ENCODE measurements at places on chromosomes 12 and 14.

DNA sequence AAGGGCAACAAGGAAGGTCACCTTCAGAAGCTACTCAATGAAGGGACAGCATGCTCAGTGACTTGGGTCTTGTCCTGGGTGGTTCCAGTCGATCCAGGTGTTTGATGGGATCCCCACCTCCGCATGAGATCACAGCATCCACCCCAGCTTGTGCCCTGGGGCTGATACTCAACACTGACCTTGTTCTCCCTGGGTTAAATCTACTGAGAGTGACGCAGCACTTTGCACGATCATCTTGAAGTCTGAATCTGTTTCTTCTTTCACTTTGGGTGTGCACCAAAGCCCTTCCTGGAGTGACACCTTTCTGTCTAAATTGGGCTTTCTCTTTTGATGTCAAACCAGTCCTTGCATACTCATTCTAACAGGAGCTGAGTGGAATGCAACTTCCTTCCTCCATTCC lies 13.8 kb downstream of the NOS1 start:
- no peaks in the 10 kb centered on the region for H3K27me3 ChIP-seq
- DNase-seq: no peak
- H3K36me3 ChIP-seq: no peaks in the 10 kb centered on the region
- H3K27ac ChIP-seq: no peak overlapping the region
- H3K4me1 ChIP-seq: no peaks in the 10 kb centered on the region

- no peaks in the 10 kb centered on the region for H3K4me1 ChIP-seq
- H3K4me3 ChIP-seq: no peak overlapping the region
- no peak overlapping the region for H3K27ac ChIP-seq
These were observed 71.9 kb downstream of the NTF3 start for GRCh38 chr12:5503774-5504173.

- H3K27me3 ChIP-seq: no peaks in the 10 kb centered on the region
- H3K4me1 ChIP-seq: peaks cover 62% of the 10 kb centered on the region
- no peak for DNase-seq
These were observed 68.9 kb downstream of the SUSD6 start for GRCh38 chr14:69680297-69680696.

DNA sequence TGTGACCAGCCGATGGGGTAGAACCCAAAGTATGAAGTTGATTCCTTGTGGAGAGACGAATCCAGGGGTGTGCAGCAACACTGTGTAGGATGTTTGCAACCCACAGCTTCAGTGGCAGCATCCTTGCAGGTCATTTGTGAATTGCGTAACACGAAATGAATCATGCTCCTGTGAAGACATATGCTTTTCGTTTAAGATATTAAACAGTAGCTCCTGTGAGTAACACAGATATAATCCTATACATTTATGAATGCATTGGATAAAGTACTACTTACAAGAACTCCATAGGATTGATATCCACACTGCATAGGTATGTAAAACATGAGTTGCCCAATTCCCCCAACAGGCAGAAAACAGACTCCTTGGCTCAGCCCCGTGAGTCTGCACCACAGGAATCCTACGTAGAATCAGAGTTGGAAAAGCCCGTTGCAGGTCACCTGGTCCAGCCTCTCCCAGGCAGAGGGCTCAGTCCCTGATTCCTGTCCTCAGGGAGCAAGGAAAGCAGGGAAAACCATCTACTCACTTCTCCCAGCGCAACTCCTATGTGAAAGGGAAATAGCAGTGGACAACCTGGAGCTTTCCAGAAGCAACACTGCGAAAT lies 75.8 kb downstream of the GPATCH2L start:
- H3K36me3 ChIP-seq: no peaks in the 10 kb centered on the region
- H3K27ac ChIP-seq: no peak overlapping the region
- no peak overlapping the region for H3K4me3 ChIP-seq
- H3K4me1 ChIP-seq: no peaks in the 10 kb centered on the region
- no peak for DNase-seq
- H3K27me3 ChIP-seq: no peaks in the 10 kb centered on the region

- peak overlapping the region; percentile 55 for H3K4me3 ChIP-seq
- DNase-seq: peak; percentile 70
- peaks cover 16% of the 10 kb centered on the region for H3K36me3 ChIP-seq
- H3K4me1 ChIP-seq: peaks cover 82% of the 10 kb centered on the region
These were observed 7.0 kb upstream of the RPS26 start for GRCh38 chr12:56034586-56035332.

DNA sequence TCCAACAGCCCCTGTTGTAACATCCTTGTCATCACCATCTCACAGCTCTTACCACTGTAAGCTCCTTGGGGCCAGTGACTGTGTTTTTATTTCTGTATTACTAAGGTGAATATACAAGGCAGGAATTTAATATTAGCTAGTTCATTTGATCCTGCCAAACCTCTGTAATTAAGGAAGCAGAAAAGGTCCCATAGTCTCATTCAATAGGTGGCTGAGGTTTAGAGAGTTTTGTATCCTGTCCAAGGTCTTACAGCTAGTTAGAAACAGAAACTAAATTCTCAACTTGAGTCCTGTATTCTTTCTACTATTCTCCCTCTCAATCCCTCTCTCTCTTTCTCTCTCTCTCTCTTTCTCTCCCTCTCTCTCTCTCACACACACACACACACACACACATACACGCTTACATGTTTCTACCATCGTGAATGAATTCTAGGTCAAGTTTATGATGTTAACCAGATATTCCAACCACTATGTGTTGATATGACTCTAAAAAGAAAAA lies 543 bp upstream of the GLIPR1 start:
- H3K4me3 ChIP-seq: peak overlapping the region; percentile 99
- H3K27me3 ChIP-seq: no peaks in the 10 kb centered on the region
- peaks cover 4% of the 10 kb centered on the region for H3K36me3 ChIP-seq
- peaks cover 48% of the 10 kb centered on the region for H3K4me1 ChIP-seq
- peak overlapping the region; percentile 81 for H3K27ac ChIP-seq

DNA sequence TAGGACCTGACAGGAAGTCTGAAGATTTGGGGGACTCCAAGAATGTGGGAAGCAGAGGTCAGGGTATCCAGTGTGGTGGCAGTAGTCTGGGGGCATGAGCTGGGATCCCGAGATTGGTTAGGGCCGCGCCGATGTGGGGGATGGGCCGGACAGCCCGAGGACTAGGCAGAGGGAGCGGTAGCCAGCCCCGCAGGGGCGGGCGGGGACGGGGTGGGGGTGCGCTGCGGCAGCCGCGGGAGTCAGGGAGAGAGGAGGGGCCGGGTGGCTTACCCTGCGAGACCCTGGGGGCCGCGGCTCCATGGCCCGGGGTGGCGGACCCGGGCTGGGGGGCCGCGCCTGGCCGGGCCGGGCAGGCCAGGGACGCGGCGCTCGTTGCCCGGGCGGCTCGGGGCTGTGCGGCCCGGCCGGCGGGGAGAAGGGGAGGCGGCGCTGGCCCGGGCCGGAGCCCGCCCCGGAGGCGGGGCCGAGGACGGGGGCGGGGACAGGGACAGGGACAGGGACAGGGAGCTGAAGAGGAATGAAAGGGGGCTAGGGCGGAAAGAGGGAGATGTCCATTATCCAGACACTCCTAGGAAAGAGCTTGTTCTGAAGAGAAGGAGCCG lies 5.6 kb downstream of the ZNF385A start:
- H3K4me3 ChIP-seq: no peak overlapping the region
- H3K27me3 ChIP-seq: no peaks in the 10 kb centered on the region
- no peaks in the 10 kb centered on the region for H3K36me3 ChIP-seq
- DNase-seq: no peak
- no peak overlapping the region for H3K27ac ChIP-seq

GRCh38 chr12:107007411-107007810 lies 20.5 kb upstream of the MTERF2 start:
- no peaks in the 10 kb centered on the region for H3K4me1 ChIP-seq
- peaks cover 9% of the 10 kb centered on the region for H3K36me3 ChIP-seq
- no peak for DNase-seq
- H3K27me3 ChIP-seq: no peaks in the 10 kb centered on the region
- H3K27ac ChIP-seq: no peak overlapping the region

DNA sequence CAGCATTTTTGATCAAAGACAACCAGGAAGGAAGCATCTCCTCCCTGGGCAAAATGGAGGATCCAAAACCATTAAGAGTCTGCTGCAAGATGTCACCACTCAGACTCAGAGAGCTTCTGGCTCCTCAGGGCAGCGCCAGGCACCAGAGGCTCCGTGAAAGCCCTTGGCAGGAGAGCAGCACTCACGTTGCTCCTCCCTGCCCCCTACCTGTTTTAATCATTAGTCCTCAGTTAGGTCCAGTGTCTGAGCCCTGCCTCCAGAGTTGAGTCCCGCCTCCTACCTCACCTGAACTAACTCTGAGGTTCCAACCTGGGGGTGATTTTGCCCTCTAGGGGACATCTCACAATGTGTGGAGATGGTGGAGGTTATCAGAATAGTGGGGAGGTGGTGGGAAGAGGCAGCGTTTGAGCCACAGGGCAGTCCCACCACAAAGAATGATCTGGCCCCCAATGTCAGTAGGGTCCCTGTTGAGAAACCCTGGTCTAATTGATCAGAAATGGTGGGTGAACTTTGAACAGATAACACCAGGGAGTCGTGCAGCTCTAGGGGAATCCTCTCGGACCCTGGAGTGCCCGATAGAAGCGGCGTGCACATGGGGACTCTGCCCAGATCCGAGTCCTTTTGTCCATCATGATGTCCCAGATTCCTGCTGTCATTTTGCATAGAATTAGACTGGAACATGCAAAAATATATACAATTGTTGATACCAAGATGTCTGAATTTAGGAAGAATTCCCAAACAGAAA lies 156.7 kb upstream of the DIO3 start:
- no peaks in the 10 kb centered on the region for H3K27me3 ChIP-seq
- no peaks in the 10 kb centered on the region for H3K36me3 ChIP-seq
- no peak for DNase-seq
- no peak overlapping the region for H3K27ac ChIP-seq

DNA sequence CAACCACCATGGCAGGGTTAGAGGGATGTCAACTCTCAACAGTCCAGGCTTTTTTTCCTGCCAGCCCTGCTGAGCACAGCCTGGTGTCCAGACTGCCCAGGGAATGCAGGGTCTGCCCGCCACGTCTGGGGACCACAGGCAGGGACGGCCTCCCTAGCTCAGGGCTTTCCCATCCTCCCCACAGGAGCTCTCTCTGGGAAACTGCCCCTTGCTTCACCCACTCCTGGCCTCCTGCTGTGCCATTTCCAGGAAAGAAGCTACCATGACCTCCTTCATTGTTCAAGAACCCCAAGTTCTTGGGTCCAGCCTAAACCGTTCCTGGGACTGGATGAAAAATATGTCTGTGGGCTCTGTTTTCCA lies 4.8 kb downstream of the SCNN1A start:
- no peak overlapping the region for H3K27ac ChIP-seq
- H3K4me3 ChIP-seq: no peak overlapping the region
- DNase-seq: no peak
- no peaks in the 10 kb centered on the region for H3K27me3 ChIP-seq

- no peak overlapping the region for H3K27ac ChIP-seq
- H3K27me3 ChIP-seq: peaks cover 5% of the 10 kb centered on the region
- no peaks in the 10 kb centered on the region for H3K4me1 ChIP-seq
- no peak overlapping the region for H3K4me3 ChIP-seq
These were observed 97.0 kb upstream of the GRIP1 start for GRCh38 chr12:66775871-66776270.
